Ureter (tissue), 1 donor: ENCODE measurements at places on chromosomes 3 and 15.
A peak's percentile ranks its signal among the peaks of the same experiment; 100 is the strongest.

DNA sequence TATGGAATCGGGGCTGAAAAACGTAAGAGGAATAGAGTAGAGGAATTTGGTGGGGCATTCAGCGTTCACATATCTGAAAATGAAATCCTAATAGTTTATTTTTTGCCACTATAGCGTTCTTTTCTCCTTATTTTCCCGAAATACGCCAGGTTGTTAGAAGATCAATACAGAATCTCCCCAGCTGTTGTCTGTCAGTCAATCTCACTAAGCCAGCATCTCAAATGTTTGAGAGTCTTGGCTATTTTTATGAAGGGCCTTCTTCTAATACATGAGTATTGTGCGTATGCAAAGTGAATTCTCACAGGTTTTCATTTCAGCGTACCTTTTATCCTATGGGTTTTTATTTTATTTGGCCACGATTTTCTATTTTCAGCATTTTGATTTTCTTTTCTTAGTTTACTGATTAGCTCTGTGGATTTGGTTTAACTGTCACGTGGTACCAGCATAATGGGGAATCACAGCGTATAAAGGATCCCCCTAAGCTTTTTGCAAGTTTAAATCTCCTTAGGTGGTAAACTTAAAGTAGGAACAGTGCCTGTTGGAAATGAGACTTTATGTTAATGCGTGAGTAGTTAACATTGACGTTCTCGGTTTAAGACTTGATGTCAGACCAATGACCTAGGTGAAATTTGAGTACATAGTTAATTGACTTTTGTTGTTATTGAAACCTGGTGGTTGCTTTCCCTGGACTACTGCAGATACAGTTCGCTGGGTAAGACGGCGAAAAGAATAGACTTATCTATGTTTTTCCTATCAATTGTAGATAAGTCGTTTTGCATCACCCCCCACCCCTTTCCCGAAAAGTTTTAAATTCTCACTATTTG is 1.3 kb downstream of the FXR1 start:
- DNase-seq = no peak

- no peak for DNase-seq
Measured at GRCh38 chr15:89119489-89120478, 31.5 kb downstream of the ABHD2 start.

DNA sequence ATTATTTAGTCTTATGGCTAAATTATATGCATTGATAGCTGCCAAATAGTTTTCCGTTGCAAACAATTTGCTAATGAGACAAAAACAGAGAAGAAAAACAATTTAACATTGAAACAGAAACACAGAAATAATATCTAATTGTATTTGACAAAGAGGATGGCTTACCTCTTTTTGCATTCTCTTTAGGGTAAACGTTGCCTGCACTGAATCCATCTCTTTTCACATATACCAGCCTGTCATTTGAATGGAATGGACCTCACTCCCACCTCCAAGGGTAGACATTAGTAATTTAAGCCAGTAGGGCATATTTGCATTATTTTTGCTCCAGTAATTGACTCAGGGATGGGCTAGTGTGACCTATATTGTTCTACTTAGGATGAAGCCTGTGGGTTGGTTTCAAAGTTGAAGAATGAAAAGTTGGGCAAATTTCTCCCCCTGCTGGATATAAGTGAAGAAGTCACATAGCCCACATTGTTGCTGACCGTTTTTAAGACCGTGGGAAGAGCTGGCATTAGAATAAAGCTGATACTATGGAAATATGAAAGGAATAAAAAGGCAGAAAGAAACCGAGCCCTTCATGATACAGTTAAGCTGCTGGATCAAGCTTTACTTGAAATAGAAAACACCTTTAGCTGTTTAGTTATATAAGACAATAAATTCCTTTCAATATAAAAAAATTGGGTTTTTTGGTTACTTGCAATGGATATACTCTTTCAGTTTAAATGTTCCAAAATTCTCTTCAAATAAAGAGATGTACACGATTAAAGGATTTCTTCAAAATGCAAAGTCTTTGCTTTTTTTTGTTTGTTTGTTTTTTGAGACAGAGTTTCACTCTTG is 26.9 kb downstream of the PIERCE2 start:
- DNase-seq = no peak

GRCh38 chr3:129211772-129212171 is 28.1 kb upstream of the CNBP start:
- DNase-seq = peak; percentile 79

DNA sequence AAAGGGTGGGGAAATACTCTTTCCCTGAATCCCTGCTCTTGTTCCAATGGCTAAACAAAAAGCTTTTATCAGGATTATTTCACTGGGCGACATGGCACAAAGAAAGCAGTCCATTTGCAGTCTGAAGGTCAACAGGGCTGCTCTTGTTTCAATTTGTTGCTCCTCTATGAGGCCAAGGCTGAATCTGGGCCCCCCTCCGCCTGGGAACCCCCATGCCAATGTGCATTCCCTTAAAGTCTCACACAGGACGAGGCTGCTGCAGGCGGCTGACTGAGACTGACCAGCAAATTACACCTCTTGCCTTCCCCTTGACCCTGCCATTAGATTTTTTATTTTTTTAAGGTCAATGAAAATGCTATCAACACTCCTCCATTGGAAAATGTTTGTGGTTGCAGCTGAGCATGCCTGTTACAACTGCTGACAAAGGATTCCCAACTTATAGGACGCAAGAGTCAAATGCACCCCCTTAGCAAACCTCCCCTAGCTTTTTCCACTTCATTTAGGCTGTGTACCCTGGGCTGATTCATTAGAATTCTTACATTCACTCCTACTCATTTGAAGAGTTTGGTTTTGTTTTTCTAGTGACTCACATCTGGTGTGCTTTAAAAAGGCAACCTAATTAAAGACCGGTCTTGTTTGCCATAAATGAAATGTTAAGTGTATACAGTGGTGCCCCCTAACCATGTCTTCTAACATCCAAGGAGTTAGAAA is 60.8 kb upstream of the ARHGEF3 start:
- no peak for DNase-seq

- no peak for DNase-seq
Measured at GRCh38 chr3:111923806-111924205, 55.0 kb upstream of the ABHD10 start.

GRCh38 chr3:186208296-186208989 is 99.6 kb upstream of the ETV5 start:
- no peak for DNase-seq

GRCh38 chr3:14393440-14394106 is 8.8 kb upstream of the SLC6A6 start:
- DNase-seq = no peak

DNA sequence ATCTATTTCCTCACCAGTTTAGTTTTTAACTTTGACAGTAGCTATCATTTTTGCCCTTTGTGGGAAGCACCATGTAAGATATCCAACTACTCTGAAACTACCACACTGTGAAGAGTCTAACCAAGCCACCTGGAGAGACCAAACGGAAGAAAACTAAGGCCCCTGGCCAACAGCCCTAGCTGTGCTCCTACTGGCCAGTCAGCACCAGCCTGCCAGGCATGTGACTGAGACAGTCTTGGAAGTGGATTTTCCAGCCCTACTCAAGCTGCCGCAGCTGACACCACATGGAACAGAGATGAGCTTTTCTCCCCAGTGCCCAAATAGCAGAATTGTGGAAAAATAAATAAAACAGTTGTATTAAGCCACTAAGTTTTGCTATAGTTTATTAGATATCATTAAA is 2.9 kb upstream of the TBC1D5 start:
- DNase-seq = no peak

GRCh38 chr15:45550436-45550835 is 27.9 kb upstream of the SLC30A4 start:
- no peak for DNase-seq

DNA sequence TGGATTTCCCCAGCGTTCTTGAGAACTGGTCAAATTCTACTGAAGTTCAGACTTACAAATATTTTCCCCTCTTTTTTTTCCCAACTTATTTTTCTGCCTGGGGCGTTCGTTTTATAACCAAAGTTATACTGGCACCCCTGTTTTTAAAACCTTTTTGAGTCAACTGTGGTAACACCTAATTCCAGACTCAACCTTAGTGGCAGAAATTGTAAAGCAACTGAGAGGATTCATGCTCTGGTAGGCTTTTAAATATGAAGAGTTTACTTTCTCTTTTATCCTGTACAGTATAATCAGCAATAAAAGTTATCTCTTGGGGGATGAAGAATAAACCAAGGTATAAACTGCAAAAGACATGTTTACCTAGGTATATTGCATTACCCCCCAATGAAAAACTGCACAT is 2.3 kb downstream of the IL5RA start:
- DNase-seq = no peak

GRCh38 chr15:59244337-59244736 is 37.7 kb downstream of the LDHAL6B start:
- DNase-seq = no peak

GRCh38 chr3:115280506-115280905 is 133.4 kb upstream of the ZBTB20 start:
- no peak for DNase-seq

DNA sequence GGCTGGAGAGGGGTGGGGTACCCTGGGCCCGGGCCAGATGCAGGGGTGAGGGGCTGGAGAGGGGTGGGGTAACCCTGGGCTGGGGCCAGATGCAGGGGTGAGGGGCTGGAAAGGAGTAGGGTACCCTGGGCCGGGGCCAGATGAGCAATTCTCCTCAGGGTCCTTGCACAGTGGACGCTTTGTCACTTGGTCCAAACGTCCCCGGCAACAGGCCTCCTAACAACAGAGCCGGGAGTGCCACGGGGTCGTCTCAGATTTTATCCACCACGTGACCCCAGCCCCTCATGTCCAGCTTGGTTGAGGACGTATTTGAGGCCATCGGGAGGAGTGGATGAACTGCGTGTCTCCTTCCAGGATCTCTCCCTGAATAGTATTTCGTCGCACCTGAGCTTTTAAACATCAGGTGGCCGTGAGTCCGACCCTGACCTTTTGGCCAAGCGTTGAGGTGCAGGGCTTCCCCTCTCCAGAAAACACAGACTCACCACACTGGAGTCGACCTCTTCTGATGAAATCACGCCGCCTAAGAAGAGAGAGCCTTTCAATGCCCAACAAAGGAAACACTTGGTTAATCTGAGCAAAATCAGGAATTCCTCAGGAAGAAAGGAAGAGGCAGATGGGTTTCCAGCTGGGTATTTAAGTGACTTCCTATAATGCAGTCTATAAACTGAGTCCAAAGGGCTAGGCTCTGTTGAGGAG is 12.8 kb upstream of the LRRC15 start:
- DNase-seq = no peak

GRCh38 chr3:141445990-141446389 is 40.8 kb upstream of the RASA2 start:
- DNase-seq = no peak

DNA sequence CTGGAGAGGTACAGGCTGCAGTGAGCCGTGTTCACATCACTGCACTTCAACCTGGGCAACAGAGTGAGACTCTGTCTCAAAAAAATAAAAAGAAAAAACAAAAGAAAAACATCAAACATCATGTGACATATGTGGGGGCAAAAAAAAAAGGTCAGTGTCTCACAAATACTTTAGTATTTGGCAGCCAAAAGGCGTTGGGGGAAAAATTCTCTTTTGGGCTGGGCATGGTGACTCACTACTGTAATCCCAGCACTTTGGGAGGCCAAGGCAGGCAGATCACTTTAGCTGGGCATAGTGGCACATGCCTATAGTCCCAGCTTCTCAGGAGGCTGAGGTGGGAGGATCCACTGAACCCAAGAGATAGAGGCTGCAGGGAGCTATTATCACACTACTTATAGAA is 47.6 kb downstream of the TMCC1 start:
- DNase-seq = no peak

DNA sequence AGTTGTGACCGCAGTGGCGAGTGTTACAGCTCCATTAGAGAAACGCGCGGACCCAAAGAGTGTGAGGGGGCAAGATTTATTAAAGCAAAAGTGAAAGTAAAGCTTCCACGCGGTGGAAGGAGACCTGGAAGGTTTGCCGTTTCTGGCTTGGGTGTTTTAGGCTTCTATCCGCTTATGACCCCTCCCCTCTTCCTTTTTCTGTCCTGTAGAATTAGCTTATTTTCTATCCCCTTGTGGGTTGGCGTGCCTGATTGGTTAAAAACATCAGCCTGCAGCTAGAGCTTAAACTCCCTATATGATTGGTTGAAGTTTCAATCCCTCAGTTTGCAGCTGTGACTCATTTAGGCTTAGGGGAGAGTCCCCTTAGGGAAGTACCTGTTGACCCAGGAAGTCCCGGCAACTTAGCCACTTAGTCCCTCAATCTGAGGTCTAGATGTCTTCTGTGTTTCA is 39.6 kb downstream of the C3orf38 start:
- DNase-seq = no peak

GRCh38 chr15:57728436-57728835 is 21.9 kb downstream of the POLR2M start:
- no peak for DNase-seq

GRCh38 chr3:12196684-12197083 is 38.0 kb upstream of the TIMP4 start:
- DNase-seq = no peak

- DNase-seq = no peak
Measured at GRCh38 chr15:44711743-44712345, 527 bp downstream of the B2M start.

DNA sequence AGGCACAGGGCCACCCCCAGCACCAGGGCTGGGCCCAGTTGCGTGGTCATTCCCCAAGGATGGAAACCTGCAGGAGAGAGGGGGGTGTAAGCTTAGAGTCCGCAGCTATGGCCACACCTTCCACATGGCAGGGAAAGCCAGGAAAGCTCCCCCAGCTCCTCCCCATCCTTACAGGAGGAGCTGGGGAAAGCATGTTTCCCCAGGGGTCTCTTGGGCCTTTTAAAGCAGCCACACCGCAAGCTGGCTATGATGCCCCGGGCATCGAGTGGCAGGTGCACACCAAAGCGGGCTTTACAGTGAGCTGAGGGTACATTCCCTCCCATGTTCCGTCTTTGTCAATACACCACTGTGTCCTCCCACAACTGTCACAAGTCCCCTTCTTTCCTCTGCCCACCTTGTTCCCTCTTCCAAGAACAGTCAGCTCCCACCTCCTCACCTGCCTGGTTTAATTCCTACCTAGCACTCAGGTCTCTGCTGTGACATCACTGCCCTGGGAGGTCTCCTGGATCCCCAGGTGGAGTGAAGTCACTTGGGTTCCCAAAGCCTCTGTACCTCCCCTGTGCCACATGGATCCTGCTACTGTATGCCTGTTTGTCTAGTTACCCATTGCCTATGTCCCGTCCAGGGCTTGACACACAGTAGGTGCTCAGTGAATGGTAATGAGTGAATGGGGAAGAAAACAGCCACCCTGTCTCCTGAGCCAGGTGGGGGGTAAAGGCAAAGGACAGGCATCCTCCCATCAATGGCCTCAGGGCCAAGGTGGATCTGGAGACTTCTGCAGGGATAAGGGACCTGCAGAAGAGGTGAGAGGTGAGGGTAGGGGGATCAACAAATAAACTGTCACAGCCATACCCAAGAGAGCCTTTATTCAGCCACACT is 3.4 kb downstream of the HYAL3 start:
- no peak for DNase-seq

DNA sequence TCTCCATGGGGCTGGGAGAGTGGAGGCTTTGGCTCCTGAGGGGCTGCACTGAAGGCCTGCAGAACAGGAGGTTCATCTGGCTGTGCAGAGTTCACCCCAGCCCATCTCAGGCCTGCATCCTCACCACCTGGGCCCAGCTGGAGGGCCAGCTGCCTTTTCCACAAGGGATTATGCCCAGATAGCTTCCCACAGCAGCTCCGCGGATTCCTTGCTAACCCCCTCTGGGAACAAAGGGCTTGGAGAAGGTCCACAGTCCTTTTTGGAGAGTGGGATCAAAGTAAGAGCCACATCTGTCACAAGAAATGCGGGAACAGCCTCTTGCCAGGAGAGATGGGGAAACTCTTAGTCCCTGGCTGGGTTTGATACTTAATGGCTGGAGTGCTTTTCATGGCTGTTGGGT is 164.7 kb upstream of the RGMA start:
- DNase-seq = no peak
